Naive B cell (primary cell): ENCODE measurements at places on chromosomes 7 and 10. TPM values are rescaled to one million over a fixed set of nuclear protein-coding genes. Genes with fewer than 3 reads are reported as not detected.

The OR2AE1 gene
- polyA plus RNA-seq: not detected

The CXCL12 gene
- not detected for polyA plus RNA-seq

The ACBD7 gene
- not detected for polyA plus RNA-seq

The ACTL6B gene
- not detected for polyA plus RNA-seq

GRCh38 chr10:90218846-90219245 lies 517.5 kb downstream of the KIF20B start:
- H3K27me3 ChIP-seq: no peaks in the 10 kb centered on the region
- no peak for DNase-seq
- no peaks in the 10 kb centered on the region for H3K36me3 ChIP-seq
- no peak overlapping the region for H3K4me3 ChIP-seq
- no peaks in the 10 kb centered on the region for H3K4me1 ChIP-seq

DNA sequence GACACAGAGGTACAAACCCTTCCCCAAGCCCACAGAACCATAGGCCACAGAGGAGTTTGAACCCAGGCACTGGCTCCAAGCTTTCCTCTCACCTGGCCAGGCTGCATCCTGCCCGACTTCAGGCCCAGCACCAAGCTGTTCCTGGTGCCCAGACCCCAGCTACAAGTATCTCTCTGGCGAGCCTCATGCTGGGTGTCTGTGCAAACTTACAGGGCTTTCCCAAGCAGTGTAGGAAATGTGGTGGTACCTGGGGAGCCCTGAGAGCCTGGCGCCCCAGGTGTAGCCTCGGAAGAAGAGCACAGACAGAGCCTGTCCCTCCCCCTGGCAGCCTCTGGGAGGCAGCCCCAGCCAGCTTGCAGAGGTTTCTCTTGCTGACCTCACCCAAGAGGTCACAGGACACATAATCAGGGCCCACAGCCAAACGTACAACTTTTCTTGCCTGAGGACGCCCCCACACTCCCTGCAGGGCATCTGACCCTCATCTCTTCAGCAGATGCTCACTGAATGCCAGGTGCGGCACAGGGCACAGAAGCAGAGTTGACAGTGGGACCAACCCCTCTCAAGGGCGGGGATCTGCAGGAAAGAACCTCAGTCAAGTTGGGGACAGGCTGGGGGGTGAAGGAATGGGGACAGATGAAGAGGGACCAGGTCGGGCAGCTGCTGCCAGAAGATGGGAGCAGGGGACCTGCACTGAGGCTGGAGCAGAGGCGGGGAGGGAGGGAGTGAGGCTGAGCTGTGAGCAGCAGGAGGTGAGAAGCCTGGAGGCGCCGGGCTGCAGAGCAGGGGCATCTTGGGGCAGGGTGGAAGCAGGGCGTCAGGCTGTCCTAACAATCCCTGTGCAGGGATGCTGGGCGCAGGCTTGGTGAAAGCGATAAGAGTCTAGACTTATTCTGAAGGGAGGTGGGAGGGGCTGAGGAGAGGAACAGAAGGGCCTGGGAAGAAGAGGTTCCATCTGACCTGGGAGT lies 16.3 kb upstream of the MYL7 start:
- DNase-seq: no peak
- no peaks in the 10 kb centered on the region for H3K27me3 ChIP-seq
- H3K36me3 ChIP-seq: no peaks in the 10 kb centered on the region
- H3K4me1 ChIP-seq: no peaks in the 10 kb centered on the region
- no peak overlapping the region for H3K4me3 ChIP-seq

DNA sequence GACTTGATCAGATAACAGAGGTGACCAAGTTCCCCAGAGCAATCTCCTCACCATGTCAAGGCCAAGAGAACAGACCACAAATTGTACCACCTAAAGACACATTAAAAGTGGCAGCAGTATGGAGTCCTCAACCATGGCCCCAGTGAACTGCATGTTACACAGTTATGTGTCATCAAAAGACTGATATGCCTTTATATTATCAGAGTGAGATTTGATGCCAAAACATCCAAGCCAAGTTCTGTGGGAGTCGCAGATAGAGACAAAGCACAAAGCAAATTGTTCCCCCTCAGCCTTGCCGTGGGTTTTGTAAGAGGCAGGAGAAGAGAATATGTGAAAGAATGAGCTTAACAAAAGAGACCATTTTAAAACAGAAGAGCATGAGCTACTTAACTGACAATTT lies 39.2 kb upstream of the TES start:
- no peak for DNase-seq
- peaks cover 7% of the 10 kb centered on the region for H3K36me3 ChIP-seq
- H3K4me3 ChIP-seq: no peak overlapping the region
- H3K27ac ChIP-seq: no peak overlapping the region

GRCh38 chr7:41738336-41738735 lies 35.4 kb upstream of the INHBA start:
- no peak for DNase-seq
- H3K4me3 ChIP-seq: no peak overlapping the region
- peaks cover 23% of the 10 kb centered on the region for H3K36me3 ChIP-seq
- H3K4me1 ChIP-seq: no peaks in the 10 kb centered on the region
- H3K27me3 ChIP-seq: no peaks in the 10 kb centered on the region
- H3K27ac ChIP-seq: no peak overlapping the region

- DNase-seq: no peak
- H3K4me3 ChIP-seq: no peak overlapping the region
- no peaks in the 10 kb centered on the region for H3K4me1 ChIP-seq
- H3K36me3 ChIP-seq: no peaks in the 10 kb centered on the region
Measured at GRCh38 chr10:82331716-82332115, 456.7 kb downstream of the NRG3 start.

- H3K4me1 ChIP-seq: no peaks in the 10 kb centered on the region
- H3K36me3 ChIP-seq: peaks cover 4% of the 10 kb centered on the region
- no peak overlapping the region for H3K4me3 ChIP-seq
- no peak overlapping the region for H3K27ac ChIP-seq
- no peak for DNase-seq
Measured at GRCh38 chr10:104032144-104032775, 53.4 kb downstream of the COL17A1 start.

DNA sequence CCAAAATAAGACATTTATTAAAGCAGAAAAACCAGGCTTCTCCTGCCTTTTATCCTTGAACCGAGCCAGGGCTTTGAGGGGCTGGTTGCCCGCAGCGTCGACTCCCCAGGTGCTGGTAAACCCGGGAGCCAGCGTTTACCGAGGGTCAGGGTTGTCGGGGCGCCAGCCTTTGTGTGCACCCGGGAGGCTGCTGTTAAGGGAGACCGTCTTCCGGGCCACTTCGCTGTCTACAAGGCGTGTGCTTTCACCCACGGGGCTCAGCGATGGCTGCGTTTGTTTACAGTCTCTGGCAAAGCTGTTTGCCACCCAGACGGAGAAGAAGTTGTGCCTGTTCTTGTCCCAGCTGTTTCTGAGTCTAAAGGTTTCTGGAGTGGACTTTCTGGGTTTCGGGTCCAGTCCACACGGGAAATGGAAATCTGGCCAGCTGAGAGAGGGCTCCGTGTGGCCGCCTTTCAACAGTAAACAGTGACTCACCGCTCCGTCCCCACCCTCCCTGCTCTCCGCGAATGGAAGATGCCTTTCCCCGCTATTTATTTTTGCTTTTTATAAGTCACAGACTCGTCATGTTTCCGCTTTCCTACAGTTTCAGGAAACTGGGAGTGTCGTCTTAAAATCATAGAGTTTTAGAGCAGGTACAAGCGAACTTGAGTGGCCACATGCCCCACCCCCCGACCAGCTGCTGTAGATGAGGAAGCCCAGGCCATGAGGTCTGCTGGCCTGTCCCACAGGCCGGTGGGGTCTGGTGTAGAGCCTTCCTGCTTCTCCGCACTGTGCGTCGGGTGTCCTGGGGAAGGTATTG lies 2.2 kb downstream of the MAFK start:
- H3K4me1 ChIP-seq: peaks cover 27% of the 10 kb centered on the region
- DNase-seq: peak; percentile 38
- H3K27me3 ChIP-seq: no peaks in the 10 kb centered on the region
- H3K36me3 ChIP-seq: no peaks in the 10 kb centered on the region
- peak overlapping the region; percentile 96 for H3K27ac ChIP-seq

- no peak overlapping the region for H3K27ac ChIP-seq
- no peak for DNase-seq
- H3K4me3 ChIP-seq: no peak overlapping the region
- no peaks in the 10 kb centered on the region for H3K4me1 ChIP-seq
Measured at GRCh38 chr7:11366118-11366517, 392.4 kb downstream of the PHF14 start.

DNA sequence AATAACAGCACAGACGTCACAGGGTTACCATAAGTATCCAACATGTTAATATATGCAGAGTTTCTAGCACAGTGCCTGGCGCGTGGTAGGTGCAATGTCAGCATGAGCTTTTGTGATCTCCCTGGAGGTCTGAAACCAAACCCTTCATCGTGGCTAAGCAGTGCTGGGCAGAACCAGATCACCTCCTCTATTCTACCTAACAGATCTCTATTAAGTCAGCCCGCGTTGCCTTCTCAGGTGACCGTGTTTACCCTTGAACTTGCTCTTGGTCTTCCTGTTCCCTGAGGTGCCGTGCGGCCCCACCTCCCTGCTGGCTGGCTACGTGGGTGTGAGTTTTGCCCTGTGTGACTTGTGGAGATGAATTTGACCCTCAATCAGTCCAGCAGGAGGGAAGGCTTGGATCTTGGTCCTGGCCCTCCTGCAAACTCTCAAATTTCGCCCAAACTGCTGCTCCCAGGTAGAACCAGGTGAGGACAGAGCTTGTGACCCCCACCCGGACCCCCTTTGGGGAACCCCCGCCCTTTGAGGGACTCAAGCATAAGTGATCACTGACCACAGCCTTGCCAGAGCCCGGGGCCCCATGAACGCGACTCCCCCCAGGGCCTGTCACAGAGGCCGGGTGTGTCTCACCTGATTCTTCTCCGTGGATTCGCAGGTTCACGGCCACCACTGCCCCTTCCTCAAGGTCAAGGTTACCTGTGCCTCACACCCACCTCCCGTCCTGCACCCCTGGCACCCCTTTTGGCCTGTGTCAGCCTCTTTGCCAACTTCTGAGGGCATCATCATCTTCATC lies 54.2 kb downstream of the ELFN1 start:
- no peaks in the 10 kb centered on the region for H3K36me3 ChIP-seq
- no peak overlapping the region for H3K4me3 ChIP-seq
- H3K27ac ChIP-seq: no peak overlapping the region
- no peaks in the 10 kb centered on the region for H3K4me1 ChIP-seq
- peaks cover 13% of the 10 kb centered on the region for H3K27me3 ChIP-seq

- H3K27me3 ChIP-seq: no peaks in the 10 kb centered on the region
- peak overlapping the region; percentile 98 for H3K27ac ChIP-seq
- peaks cover 44% of the 10 kb centered on the region for H3K4me1 ChIP-seq
- peaks cover 8% of the 10 kb centered on the region for H3K36me3 ChIP-seq
- peak; percentile 95 for DNase-seq
Measured at GRCh38 chr7:1940402-1940786, 270.3 kb downstream of the ELFN1 start.

- no peak for DNase-seq
- peaks cover 16% of the 10 kb centered on the region for H3K4me1 ChIP-seq
- no peaks in the 10 kb centered on the region for H3K36me3 ChIP-seq
- peak overlapping the region; percentile 44 for H3K4me3 ChIP-seq
- no peaks in the 10 kb centered on the region for H3K27me3 ChIP-seq
Measured at GRCh38 chr10:97683556-97684367, 3.3 kb downstream of the AVPI1 start.

GRCh38 chr10:94002156-94002555 lies 8.4 kb downstream of the PLCE1 start:
- no peaks in the 10 kb centered on the region for H3K36me3 ChIP-seq
- no peak for DNase-seq
- H3K4me3 ChIP-seq: no peak overlapping the region
- no peaks in the 10 kb centered on the region for H3K4me1 ChIP-seq
- no peak overlapping the region for H3K27ac ChIP-seq

DNA sequence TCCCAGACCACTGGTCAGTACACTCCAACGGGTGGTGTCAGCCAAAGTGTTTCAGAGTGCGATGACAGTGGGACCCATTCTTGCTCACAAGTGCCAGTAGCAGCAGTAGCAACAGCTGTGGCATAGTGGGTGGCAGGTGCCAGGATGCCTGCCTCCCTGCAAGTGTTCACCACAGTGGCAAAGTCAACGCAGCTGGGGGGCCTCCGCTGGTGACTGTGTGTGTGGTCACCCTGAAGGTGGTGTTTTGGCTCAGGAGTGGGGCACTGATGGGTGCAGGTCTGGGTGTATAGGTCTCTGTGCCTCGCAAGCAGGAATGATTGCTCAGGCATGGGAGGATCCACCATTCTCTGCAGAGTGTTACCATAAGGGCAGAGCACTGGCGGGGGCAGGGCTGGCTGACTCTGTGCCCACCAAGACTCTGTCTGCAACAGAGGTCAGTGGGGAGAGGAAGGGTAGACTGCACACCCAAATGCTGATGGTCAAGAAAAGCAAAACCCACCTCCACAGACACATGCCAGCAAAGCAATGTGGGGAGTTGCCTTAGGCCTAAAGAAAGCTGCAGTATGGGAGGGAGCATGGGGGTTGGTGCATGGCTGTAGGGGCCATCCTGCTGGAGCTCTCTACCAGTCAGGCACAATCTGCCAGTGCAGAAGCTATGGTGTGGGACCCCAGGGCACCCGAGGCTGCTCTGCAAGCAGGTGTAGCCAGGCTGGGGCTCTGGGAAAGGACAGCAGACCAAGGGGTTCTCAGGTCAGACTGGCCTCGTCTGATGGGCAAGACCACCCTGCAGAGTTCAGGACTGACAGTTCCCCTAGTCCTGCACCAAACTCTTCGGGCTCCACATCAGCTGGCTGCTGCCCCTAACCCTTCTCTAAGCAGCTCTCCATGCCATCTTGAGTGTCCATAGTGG lies 368.1 kb downstream of the CTNNA3 start:
- H3K4me1 ChIP-seq: no peaks in the 10 kb centered on the region
- no peaks in the 10 kb centered on the region for H3K36me3 ChIP-seq
- H3K27ac ChIP-seq: no peak overlapping the region
- no peak overlapping the region for H3K4me3 ChIP-seq
- DNase-seq: no peak

DNA sequence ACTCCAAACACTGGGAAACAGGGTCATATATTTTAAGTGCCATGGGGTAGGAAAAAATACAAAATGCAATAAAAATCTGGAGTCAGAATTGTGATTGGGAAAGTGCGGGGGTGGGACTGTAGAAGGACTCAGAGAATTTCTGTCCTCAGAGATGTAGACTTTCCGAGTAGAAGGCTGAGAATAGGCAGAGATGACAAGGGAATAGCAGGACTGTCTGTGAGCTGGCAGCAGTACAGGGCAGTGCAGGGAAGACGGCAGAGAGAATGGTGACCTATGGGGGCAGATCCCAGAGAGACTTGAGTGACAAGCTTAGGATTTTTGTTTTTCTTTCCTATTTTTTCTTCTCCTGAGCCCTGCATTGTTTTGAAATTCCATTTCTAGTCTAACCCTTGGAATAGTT lies 127.6 kb downstream of the SLC16A9 start:
- no peak for DNase-seq
- H3K27me3 ChIP-seq: peaks cover 16% of the 10 kb centered on the region
- no peak overlapping the region for H3K27ac ChIP-seq
- no peaks in the 10 kb centered on the region for H3K4me1 ChIP-seq
- H3K36me3 ChIP-seq: no peaks in the 10 kb centered on the region

- no peaks in the 10 kb centered on the region for H3K27me3 ChIP-seq
- H3K4me1 ChIP-seq: no peaks in the 10 kb centered on the region
- H3K36me3 ChIP-seq: peaks cover 16% of the 10 kb centered on the region
Measured at GRCh38 chr7:63039882-63040281, 958.8 kb upstream of the ZNF722 start.
